ENCODE measurements at places on chromosomes 1 and 21.

DNA sequence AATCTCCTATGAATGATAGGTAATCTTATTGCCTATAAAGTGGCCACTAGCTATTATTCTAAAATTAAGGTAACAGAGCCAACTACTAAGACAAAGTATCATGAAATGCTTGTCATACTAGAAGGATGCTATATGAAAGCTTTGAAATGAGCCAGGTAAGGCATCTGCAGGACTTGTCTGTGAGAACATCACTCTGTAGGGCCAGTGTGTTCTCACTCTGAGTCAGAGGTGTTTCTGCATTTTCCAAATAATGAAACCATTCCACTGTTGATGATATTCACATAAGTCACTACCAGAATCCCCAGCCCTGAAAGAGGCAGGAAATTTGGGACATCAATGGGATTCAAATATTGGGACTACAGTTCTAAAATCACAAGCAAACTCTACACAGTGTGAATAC lies 25.8 kb upstream of the GBP5 start:
- DNase-seq, result no peak

DNA sequence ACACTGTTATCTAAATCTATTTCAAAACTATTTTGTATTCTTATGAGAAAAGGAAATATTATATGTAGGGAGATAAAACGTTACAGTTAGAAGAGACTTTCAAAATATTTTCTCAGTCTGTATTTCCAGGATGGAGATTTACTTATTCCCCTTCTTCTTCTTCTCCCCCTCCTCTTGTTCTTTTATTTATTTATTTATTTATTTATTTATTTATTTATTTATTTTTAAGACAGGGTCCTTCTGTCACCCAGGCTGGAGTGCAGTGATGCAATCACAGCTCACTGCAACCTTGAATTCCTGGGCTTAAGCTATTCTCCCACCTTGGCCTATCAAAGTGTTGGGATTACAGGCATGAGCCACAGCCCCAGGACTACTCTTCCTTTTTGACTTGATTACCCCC lies 2.8 kb upstream of the RPF1 start:
- no peak for DNase-seq

DNA sequence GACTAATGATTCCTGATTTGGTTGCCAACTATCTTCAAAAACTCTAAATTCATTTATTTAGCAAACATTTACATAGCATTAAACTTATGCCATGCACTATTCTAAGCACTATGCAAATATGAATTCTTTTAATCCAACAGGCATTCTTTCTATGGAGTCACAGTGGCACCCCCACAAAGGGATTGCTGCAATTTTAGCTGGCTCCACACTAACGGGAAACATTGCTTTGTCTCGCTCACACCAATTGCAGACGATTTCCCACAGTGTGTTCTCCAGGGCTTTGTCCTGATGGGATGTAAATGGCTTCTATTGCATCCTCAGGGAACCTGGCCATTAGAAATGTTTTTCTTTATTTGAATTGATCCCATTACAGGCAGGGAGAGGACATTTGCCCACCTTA lies 259.1 kb downstream of the BARHL2 start:
- DNase-seq, result no peak

DNA sequence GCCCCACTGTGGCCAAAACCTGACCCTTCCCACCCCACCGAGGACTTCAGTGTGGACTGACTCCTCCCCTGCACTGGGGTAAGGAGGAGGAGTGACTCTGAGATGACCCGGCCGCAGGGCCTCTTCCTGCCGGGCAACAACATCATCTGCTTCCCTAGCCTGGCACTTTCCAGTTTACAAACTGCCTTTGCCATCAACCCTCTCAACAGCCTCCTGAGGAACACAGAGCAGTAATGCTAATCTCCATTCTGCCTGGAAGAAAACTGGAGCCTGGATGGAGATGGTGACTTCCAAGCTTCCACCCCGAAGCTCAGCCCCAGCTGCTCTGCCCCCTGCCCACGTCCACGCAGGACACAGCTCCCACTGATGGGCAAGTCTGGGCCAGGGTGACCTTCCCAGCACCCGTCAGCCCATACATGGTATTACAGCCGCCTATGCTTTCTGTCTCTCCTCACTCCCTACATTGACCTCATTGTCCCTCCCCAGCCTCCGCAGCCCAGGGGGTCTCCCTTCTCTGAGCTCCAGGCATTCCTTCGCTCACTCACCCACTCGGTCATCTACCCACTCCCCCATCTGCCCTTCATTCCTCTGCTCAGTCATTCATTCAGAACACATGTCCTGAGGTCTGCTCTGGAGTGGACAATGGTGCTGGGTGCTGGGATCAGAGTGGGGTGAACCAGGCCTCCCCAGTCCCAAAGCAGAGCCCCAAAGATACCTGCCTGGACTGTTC lies 34.2 kb downstream of the RAP1GAP start:
- no peak for DNase-seq

DNA sequence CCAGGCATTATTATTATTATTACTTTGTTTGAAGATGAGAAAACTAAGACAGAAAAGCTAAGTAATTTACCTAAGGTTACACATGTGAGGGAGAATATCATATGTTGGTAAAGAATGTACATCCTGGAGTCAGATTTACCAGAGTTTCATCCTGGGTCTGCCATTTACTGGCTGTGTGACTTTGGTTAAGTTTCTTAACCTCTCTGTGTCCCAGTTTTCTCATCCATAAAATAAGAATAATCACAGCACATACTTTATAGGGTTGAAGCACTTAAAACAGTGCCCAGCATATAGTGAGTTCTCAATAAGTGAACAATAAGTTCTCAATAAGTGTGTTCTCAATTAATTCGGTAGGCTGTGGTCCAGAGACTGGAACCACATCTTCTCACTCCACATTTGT lies 32.5 kb downstream of the UBE2U start:
- DNase-seq, result no peak

GRCh38 chr1:59761443-59761842 lies 53.3 kb upstream of the HOOK1 start:
- no peak for DNase-seq

- DNase-seq, result no peak
These were observed 20.6 kb upstream of the ELOA start for GRCh38 chr1:23722652-23723051.

DNA sequence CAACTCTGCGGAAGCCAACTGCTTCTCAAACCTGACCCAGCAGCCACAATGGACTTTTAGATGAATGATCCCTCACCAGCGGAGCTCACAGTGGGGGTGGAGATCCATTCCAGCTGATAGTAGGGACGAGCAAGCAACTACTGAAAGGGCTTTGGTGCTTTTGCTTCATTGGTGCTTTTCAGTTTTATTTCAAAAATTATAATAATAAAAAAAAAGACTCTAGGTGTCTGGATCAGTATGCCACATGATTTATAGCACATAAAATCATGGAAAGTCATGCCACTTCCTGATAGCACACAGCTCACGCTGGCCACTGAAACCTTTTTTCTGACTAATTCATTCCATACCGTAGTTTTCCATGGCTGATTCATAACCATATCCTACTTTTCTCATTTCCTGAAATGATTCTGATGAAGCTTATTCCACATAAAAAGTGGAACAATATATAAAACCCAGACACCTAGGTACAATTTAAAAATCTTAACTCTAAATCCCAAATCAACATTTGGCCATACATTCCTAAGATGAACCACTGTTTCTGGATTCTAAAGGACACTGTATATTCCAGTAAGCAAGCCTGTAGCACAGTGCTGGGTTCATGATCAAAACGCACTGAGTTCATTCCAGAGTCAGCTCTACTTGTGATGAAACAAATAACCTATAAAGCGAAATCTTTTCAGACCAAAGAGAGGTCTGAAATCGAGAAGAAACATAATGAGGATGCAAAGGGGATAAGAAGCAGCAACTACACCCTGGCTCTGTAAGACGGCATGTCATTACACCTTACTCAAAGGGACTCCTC lies 41.3 kb upstream of the KCNE1 start:
- DNase-seq, result no peak

DNA sequence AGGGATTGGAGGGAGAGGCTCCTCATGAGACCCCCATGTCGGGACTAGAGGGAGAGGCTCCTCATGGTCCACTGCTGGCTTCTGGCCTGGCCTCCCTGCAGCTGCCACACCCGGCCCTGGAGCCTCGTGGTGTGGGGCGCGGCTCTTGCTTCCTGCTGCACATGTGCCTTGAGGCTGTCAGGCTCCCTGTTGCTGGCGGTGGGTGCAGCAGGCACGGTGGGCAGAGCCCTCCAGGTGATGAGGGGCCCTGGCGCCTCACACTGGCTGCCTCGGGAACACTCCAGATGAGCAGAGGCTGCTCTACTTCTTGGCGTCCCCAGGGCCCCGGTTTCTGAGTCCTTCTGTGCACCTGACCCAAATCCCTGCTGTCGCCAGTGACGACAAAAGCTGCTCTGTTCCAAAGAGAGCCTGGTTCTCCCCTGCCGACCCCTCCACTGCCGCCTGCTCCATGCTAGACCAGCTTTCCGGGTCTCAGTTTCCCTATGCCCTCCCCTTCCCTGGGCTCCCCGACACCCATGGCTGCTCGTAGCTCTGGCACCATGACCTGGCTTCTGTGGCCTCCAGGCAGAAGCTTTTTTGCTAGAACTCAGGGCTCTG lies 9.7 kb upstream of the ATAD3B start:
- no peak for DNase-seq

DNA sequence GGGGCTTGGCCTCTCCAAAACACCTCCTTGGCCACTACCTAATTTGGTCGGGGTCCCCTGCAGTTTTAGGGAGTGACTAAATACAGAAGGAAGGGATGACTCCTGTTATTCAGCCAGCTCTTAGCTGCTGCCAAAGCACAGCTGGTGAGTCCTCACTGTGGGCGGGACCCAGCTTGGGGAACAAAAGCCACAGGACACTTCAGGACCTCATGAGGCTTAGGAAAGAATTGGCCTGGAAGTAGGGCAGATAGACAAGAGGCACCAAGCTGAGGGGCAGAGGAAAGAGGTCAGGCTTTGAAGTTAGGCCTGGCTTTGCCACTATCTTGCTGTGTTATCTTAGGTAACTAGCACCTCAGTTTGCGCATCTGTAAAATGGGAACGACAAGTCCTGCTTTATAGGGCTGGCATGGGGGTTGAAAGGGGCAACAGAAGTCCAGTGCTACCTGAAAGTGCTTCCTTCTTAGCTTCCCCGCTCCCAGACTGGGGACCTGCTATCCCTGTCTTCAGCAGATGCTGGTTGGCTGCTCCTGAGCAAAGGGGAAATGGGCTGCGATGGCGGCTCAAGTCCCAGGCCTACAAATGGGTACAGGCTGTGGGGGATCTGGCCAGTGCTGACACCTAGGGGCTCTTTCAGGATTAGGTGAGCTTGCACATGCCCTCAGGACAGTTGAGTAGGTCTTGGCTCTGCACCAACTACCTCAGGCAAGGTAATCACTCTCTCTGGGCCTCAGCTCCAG lies 15.7 kb downstream of the IFI6 start:
- no peak for DNase-seq

DNA sequence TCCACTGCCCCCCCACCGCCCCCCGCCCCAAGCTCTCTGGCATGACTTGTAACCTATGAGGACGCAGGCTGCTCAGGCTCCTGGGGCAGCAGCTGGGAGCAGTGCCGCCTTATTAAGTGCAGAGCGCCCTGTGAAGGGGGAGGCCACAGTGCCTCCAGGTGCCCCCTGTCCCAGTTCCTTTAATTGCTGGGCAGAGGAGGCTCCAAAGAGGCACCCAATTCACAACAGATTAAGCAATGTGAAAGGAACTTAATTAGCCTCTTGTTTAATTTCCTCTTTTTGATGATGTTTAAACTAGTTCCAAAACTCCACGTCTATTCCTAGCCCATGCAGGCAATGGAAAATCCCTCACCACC lies 3.0 kb downstream of the RXFP4 start:
- no peak for DNase-seq

DNA sequence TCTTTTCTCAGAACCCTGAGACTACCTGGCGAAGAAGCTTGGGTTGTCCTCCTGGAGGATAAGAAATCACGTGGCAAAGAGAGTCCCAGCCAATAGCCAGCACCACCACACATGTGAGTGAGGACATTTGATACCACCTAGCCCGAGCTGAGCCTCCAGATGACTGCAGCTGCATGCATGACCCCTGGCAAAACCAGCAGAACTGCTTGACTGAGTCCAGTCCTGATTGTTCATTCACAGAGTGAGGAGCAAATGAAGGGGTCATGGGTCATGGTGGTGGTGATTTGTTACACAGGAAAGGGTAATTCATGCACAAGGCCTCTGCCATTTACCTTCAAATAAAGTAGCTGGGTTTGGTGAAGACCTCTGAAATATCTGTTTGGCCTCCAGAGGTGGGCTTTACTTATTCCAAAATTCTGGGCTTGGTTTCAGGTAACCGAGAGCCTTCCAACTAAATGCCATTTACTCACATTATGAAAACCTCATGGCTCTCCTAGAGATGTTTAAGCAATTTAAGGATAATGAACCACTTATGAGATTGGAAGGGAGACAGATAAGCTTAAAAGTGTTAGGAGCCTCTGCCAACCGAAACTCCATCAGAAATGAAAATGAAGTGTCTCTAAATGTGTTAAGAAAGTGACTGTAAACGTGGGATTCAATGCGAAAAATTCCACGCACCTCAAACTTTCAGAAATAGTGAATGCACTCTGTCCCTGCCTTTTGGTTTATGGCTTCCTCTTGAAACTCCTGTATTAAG lies 163.3 kb downstream of the SLC35F3 start:
- DNase-seq, result no peak

- DNase-seq, result no peak
These were observed 82.3 kb downstream of the DENND1B start for GRCh38 chr1:197692965-197693364.

DNA sequence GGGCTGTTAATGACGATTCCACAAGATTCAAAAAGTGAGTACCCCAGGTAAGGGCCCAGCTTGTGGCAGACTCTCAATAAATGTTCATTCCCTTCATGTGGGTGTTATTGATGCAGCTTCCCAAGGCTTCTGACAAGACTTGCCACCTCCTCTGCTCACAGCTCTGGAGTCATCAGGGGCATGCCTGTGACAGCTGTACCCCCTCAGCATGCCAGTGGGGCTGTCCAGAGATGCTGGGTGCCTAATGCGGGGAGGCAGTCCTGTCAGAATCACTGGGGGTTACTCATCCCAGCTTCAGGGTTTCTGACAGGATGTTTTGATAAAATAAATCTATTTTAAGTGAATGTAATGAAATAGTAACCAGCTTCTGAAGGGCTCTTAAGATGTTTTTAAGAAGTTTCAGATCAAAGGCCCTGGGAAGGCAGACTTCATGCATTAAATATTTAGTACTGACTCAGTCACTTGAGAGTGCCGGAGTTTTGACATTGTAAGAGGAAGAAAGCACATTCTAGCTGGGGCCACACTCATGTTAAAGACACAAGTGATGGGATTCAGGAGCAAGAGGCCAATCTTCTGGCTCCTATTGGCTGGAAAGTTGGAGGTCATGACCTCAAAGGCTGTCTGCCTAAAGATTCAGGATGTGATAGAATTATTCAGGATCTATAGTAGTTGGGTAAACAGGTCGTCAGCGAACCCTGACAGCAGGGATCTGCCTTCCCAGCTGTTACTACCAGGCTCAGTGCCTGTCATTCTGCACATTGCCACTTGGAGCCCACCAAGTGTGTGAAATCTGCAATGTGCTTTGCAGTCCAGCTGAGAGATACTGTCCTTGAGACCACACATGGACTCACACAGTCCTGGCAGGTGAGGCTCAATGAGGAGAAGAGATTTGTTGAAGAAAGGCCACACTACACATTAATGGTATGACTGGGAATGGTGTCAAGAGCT lies 239.6 kb upstream of the BEND5 start:
- DNase-seq, result no peak

Measured in stimulated activated CD4-positive, alpha-beta T cell treated with anti-CD3 and anti-CD28 coated beads, Interleukin-4, amount 100 ng/mL, for 48 hours (primary cell).